ENCODE measurements at places on chromosomes 12 and 14.

DNA sequence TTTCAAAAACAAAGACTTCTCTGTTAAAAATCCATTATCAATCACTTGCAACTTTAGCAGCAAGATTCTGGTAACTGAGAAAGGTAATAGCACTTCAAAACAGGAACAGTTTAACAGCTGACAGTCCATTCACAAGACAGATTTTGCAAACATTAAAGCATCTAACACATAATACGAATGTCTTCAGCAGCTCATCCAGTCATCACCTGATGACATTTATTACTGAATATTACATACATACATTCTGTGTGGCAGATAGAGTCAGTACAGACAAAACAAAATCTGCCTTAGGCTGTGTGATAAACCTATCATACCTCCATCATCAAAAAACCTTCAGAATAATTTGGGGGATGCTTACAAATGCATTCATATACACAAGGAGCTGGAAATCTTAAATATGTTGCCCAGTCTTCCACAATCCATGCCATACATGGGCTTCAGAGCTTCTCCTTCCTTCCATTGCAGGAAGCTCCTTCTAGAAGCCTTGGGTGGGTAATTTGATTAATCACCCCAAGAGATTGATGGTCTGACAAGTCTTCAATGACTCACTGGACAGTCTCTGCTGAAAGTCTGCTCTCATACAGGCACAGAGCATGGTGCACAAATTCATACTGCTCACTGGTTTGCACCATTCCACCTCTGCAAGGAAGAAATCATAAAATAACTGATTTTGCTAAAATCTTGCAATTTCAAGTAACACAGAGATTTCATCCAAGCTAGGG lies 1.6 kb upstream of the PTPRB start:
- DNase-seq, result no peak

GRCh38 chr14:100286484-100287191 lies 19.6 kb downstream of the SLC25A29 start:
- DNase-seq, result no peak

- DNase-seq, result no peak
Observed at GRCh38 chr12:75704664-75705063, 193.3 kb upstream of the KRR1 start.

GRCh38 chr12:58148405-58148804 lies 207.0 kb downstream of the ATP23 start:
- no peak for DNase-seq

- peak; percentile 62 for DNase-seq
Observed at GRCh38 chr14:67426983-67427606, 15.1 kb upstream of the PLEK2 start.

- DNase-seq, result no peak
Observed at GRCh38 chr12:5723071-5723470, 222.0 kb downstream of the ANO2 start.

- no peak for DNase-seq
Observed at GRCh38 chr12:122064780-122065588, 13.6 kb upstream of the MLXIP start.

GRCh38 chr12:31647086-31647491 lies 12.4 kb upstream of the ETFBKMT start:
- no peak for DNase-seq

DNA sequence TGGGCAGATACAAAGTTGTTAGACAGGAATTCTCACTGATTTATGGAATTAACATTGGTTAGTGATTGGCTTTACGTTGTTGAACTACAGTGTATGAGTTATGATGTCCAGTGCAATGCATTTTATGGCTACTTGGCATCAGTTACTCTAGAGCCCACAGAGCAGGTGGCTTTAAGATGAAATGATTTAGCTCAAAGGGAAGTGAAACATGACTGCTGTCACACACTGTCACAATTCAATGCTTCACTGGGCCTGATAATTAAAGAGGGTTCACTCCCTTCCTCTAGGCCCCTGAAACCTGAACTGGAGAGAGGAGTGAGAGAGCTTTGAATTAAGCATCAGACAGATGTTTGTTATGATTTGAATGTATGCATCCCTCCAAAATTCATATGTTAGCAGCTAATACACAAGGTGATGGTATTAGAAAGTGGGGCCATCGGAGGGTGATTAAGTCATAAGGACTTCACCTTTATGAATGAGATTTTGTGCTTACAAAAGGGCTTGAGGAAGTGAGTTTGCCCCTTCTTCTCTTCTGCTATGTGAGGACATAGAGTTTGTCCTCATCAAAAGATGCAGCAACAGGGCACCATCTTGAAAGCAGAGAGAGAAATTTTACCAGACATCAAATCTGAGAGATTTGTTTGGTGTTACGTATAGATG lies 175.8 kb upstream of the GRIN2B start:
- no peak for DNase-seq

DNA sequence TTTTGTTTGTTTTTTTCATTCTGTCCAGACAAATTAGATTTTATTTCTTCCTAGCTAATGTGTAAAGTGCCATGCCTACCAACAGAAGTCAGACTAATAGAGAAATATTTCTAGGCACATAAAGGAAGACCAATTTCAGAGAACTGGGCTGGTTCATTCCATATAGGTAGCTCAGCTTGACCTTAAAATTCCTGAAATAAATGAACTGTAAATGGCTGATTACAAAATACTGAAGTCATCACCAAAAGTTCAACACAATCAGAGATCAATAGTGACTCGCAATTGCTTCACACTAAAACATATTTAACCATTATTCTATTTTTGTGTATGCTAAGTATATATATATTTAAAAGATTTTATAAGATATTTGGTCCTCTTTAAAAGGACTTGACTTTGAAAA lies 34.2 kb downstream of the PTPRB start:
- no peak for DNase-seq

DNA sequence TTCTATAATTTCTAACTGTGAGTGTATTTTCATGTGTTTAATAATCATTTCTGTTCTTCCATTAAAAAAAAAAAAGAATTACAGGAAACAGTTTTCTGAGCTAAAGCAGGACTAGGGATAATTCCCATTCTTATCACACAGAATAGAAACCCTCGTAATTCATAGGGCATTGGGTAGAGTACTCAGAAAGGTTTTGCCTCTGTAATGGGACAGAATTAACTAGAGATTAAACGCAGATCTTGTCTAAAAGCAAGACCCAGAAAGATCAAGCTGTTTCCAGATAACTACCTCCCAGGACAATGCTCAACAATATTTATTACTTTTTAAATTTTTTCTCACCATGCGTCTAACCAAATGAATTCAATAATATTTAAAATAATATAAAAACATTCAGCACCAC lies 10.2 kb downstream of the GSKIP start:
- no peak for DNase-seq

DNA sequence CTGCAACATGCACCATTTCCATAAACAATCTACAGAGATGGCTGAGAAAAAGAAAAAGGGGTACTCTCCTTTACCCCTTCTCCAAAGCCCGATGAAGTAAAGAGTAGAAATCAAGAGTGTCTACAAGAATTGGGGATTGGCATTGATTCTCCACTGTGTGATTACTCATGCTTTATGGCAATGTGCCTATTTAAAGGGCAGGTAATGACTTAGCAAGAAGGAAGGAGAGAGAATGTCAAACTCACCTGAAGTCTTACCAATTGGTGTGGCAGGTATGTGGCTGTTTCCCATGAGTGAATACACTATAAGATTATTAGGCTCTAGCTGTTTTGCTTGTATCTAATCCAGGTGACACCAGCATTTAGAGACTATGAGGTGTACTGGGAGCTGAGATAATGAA lies 275.3 kb downstream of the CCER1 start:
- DNase-seq, result no peak

Measured in activated CD4-positive, alpha-beta T cell treated with anti-CD3 and anti-CD28 coated beads for 1 hour (primary cell).